Esophagus muscularis mucosa (tissue), 4 donors: ENCODE measurements at places on chromosomes 12 and 14. TPM values are rescaled to one million over a fixed set of nuclear protein-coding genes. Genes with fewer than 3 reads are reported as not detected.
A peak's percentile ranks its signal among the peaks of the same experiment; 100 is the strongest.

DNA sequence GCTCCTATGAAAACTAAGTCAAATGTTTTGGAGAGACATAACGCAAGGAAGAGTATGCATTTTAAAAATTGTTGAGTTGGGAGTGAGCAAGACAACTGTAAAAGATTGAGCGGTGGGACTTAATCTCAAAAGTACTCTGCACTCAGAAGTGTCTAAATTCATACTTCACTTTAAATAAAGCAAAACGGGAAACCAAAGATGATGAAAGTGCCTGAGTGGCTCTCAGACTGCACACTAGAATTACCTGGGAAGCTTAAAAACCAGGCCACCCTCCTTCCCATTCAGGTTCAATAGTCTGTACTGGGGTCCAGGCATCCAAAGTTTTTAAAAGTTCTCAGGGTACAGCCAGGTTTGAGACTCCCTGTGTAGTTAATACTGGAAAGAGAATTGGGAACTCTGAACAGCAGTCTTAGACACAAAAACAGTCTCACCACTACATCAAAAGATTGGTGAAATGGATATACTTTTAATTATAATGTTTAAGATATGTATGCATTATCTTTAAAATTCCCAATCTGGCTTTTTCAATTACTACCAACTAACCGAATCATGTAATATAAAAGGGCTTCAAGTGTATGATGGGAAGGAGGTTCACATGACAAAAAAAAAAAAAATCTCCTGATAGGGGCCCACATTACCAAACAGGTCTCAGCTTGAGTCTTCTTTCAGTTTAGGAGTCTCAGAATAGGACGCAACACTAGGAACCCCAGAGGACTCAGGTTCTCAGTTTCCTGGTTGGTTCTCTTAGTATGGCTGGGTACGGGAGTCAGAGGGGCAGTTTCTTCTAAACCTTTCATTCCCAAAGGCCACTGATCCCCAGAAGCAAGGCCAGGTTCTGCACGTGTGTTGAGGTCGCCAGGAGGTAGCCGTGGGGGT is 1.0 kb downstream of the HOMEZ start:
- peak overlapping the region; percentile 95 for H3K27ac ChIP-seq
- DNase-seq, result no peak
- H3K27me3 ChIP-seq, result no peaks in the 10 kb centered on the region
- H3K4me1 ChIP-seq, result peaks cover 32% of the 10 kb centered on the region

DNA sequence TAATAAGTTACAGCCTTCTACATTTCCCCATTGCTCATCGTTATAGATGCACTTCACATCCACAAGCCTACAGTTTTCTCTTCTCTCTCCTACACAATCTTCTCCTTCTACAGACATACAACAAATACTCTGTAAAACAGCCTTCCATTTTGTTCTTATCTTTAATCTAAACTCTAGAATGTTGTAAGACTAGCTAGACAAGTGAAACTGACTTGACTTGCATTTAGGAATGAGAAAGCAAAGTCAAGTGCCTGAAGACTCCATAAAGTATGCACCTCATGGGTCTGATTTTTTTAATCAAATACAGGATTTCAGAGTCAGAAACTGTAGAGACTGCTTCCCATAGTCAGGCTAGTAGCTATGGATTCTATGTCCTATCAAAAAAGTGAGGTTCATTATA is 190.3 kb downstream of the KLHL28 start:
- no peak overlapping the region for H3K27ac ChIP-seq
- H3K4me3 ChIP-seq, result no peak overlapping the region
- H3K36me3 ChIP-seq, result no peaks in the 10 kb centered on the region
- H3K27me3 ChIP-seq, result no peaks in the 10 kb centered on the region
- H3K4me1 ChIP-seq, result no peaks in the 10 kb centered on the region
- DNase-seq, result no peak

DNA sequence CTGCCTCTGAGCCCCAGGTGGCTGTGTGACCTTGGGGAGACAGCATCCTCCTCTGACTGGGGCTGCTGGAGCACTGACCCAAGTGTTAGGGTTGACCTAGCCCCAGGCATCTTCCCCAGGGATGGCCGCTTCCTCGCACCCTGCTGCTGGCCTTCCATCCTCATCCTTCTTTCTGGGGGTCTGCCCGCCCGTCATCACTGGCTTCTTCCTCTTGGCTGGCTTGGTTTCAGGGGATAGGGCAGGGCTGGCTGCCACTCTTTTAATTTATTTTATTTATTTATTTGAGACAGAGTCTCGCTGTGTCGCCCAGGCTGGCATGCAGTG is 3.5 kb downstream of the TEDC1 start:
- no peaks in the 10 kb centered on the region for H3K27me3 ChIP-seq
- peaks cover 22% of the 10 kb centered on the region for H3K4me1 ChIP-seq
- DNase-seq, result no peak
- H3K36me3 ChIP-seq, result peaks cover 13% of the 10 kb centered on the region

- H3K4me1 ChIP-seq, result peaks cover 17% of the 10 kb centered on the region
- no peaks in the 10 kb centered on the region for H3K27me3 ChIP-seq
- H3K36me3 ChIP-seq, result peaks cover 99% of the 10 kb centered on the region
- peak overlapping the region; percentile 95 for H3K27ac ChIP-seq
- DNase-seq, result no peak
Observed at GRCh38 chr12:56165369-56165768, 7.2 kb downstream of the MYL6 start.

DNA sequence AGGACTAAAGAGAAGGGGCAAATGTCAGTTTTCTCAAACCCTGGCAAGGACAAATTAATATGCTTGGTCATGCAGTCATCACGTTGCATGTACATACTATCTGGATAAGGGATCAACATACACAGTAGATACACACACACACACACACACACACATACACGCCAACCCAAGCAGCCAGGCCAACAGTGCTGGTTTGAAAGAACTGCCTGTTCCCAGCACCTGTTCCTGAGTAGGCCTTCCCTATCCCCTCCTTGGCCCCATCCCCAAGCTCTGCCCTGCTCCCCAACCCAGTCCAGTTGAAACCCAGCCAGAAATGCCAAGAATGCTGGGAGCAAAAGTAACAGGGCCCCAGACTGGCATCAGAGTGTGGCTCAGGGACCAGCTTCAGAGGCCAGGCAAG is 4.4 kb downstream of the ITGA7 start:
- peaks cover 34% of the 10 kb centered on the region for H3K36me3 ChIP-seq
- no peaks in the 10 kb centered on the region for H3K27me3 ChIP-seq
- peak overlapping the region; percentile 86 for H3K4me3 ChIP-seq
- peaks cover 36% of the 10 kb centered on the region for H3K4me1 ChIP-seq
- H3K27ac ChIP-seq, result peak overlapping the region; percentile 100
- DNase-seq, result no peak

DNA sequence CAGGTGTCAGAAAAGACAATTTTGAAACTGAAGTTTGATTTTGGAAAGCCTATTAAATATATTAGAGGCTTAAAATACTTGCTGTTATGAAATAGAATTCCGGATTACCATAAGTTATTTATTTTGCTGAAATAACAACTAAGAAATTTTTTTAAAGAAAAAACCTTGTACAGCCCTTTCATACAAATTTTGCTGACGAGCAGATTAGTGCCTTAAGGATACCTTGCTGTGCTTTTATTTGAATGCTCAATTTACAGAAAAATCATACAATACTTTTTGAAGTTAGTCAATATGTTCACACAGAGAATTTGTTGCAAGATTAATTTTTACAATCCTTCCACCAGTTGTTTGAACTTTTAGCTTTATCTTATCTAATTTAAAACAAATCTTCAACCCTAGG is 29.5 kb upstream of the CLEC2D start:
- H3K27ac ChIP-seq, result no peak overlapping the region
- no peaks in the 10 kb centered on the region for H3K36me3 ChIP-seq
- H3K27me3 ChIP-seq, result no peaks in the 10 kb centered on the region
- DNase-seq, result no peak
- no peaks in the 10 kb centered on the region for H3K4me1 ChIP-seq
- H3K4me3 ChIP-seq, result no peak overlapping the region

DNA sequence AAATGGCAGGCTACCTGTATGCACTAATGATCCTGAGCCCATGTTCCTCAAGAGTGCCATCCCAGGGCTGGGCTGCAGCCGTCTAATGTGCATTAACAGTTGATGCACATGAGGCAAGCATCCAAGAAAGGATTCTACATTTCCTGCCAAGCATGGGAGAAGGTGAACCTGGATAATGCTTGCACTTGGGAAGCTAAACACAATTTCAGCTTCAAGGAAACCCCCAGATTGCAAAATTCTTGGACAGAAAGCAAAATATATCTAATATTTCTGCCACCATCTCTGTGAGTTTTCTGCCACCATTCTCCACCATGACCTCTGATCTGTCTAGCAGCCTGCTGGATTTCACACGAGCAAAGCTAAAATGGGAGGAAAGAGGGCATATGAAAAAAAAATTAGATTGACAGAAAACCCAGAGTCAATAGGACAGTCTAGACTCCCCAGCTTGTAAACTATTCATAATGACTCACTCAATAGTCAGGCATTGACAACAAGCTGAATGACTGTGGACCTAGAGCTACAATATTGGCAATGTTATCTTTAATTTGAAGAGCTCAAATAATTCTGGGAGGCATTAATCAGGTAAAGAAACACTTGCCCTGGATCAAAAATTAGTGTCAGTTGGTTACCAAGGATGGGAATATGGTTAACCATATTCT is 91.9 kb upstream of the BCL2L14 start:
- no peaks in the 10 kb centered on the region for H3K4me1 ChIP-seq
- H3K36me3 ChIP-seq, result no peaks in the 10 kb centered on the region
- H3K27ac ChIP-seq, result no peak overlapping the region

DNA sequence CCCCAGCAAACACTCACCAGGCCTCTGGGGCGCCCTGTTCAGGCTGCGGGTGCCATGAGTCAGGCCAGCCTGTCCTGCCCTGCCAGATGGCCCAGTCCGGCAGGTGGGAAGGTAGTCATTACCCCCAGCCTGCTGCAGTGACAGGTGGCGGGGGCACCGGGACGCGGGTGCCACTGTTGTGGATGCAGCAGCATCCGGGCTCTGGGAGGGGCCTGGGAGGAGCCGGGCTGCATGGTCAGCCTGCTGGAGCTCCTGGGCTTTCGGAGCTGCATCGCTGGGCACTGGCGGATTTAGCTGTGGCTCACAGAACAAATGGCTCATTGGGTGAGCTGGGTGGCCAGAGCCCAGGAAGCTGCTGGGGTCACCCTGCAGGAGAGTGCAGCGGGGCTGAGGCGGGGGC is 13.5 kb downstream of the CEP170B start:
- no peaks in the 10 kb centered on the region for H3K27me3 ChIP-seq
- H3K4me3 ChIP-seq, result no peak overlapping the region
- DNase-seq, result no peak
- peaks cover 67% of the 10 kb centered on the region for H3K36me3 ChIP-seq
- H3K4me1 ChIP-seq, result peaks cover 4% of the 10 kb centered on the region
- H3K27ac ChIP-seq, result no peak overlapping the region

- no peak overlapping the region for H3K4me3 ChIP-seq
- no peak for DNase-seq
- H3K4me1 ChIP-seq, result peaks cover 9% of the 10 kb centered on the region
- H3K27me3 ChIP-seq, result no peaks in the 10 kb centered on the region
- no peak overlapping the region for H3K27ac ChIP-seq
Observed at GRCh38 chr12:22477894-22478287, 66.5 kb downstream of the C2CD5 start.

GRCh38 chr14:22476005-22476751 is 112.8 kb downstream of the DAD1 start:
- H3K36me3 ChIP-seq, result no peaks in the 10 kb centered on the region
- H3K27ac ChIP-seq, result no peak overlapping the region
- H3K4me3 ChIP-seq, result no peak overlapping the region
- peaks cover 12% of the 10 kb centered on the region for H3K4me1 ChIP-seq

- H3K36me3 ChIP-seq, result no peaks in the 10 kb centered on the region
- no peak for DNase-seq
- H3K27ac ChIP-seq, result no peak overlapping the region
Observed at GRCh38 chr12:72028966-72029365, 90.3 kb downstream of the TPH2 start.

- H3K4me1 ChIP-seq, result peaks cover 50% of the 10 kb centered on the region
- no peaks in the 10 kb centered on the region for H3K27me3 ChIP-seq
- H3K4me3 ChIP-seq, result no peak overlapping the region
- no peaks in the 10 kb centered on the region for H3K36me3 ChIP-seq
Observed at GRCh38 chr14:92516966-92517506, 3.5 kb downstream of the RIN3 start.

- no peaks in the 10 kb centered on the region for H3K27me3 ChIP-seq
- no peaks in the 10 kb centered on the region for H3K4me1 ChIP-seq
- DNase-seq, result no peak
- H3K4me3 ChIP-seq, result no peak overlapping the region
- no peaks in the 10 kb centered on the region for H3K36me3 ChIP-seq
Observed at GRCh38 chr12:84596266-84596665, 316.3 kb downstream of the SLC6A15 start.

- H3K27ac ChIP-seq, result no peak overlapping the region
- DNase-seq, result peak; percentile 57
- H3K4me1 ChIP-seq, result no peaks in the 10 kb centered on the region
Observed at GRCh38 chr12:31220061-31220460, 105.9 kb downstream of the SINHCAF start.

DNA sequence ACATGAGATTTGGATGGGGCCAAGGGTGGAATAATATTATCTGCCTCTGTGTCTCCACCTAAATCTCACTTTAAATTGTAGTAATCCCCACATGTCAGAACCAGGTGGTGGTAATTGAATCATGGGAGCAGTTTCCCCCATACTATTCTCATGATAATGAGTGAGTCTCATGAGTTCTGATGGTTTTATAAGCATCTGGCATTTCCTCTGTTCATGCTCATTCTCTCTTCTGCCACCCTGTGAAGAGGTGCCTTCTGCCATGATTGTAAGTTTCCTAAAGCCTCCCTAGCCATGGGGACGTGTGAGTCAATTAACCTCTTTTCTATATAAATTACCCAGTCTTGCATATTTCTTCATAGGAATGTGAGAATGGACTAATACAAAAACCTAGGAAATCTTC is 29.9 kb downstream of the TSPAN19 start:
- no peaks in the 10 kb centered on the region for H3K27me3 ChIP-seq
- no peak for DNase-seq
- H3K4me1 ChIP-seq, result no peaks in the 10 kb centered on the region
- H3K4me3 ChIP-seq, result no peak overlapping the region
- no peak overlapping the region for H3K27ac ChIP-seq

GRCh38 chr12:48979602-48980388 is 1.7 kb downstream of the WNT1 start:
- H3K4me1 ChIP-seq, result peaks cover 41% of the 10 kb centered on the region
- DNase-seq, result no peak
- H3K36me3 ChIP-seq, result no peaks in the 10 kb centered on the region
- H3K27me3 ChIP-seq, result peaks cover 97% of the 10 kb centered on the region

DNA sequence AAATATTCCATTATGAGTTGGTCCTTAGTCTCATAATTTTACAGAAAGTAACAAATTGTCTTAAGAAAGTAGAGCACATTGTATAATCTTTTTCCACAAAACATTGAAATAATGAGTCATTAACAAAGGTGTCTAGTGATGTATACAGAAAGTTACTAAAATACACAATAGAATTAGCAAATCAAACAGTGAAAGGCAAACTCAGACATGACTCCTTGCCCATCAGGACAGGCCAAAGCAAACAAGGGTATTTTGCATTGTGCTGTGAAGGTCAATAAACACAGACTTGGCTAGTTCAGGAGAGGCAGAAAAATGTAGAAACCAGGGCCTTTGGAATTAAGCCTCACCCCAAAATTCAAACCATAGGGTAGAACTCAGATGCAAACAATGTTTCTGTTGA is 37.3 kb downstream of the SIX4 start:
- no peaks in the 10 kb centered on the region for H3K27me3 ChIP-seq
- no peaks in the 10 kb centered on the region for H3K36me3 ChIP-seq
- H3K27ac ChIP-seq, result no peak overlapping the region
- no peak overlapping the region for H3K4me3 ChIP-seq
- H3K4me1 ChIP-seq, result no peaks in the 10 kb centered on the region

PGAM5 gene
- total RNA-seq, result 37.0 TPM

ATP6V1D gene
- total RNA-seq, result 97.1 TPM

HNF1A gene
- total RNA-seq, result not detected

TAC3 gene
- not detected for total RNA-seq

SLC38A4 gene
- total RNA-seq, result 0.17 TPM

PLEKHD1 gene
- total RNA-seq, result 0.17 TPM

DNAJC22 gene
- 0.17 TPM for total RNA-seq

MUCL1 gene
- not detected for total RNA-seq

PZP gene
- total RNA-seq, result 1.2 TPM

CACNA1C gene
- total RNA-seq, result 104 TPM
